Fibroblast of lung (primary cell): ENCODE measurements at places on chromosomes 7 and 10. TPM values are rescaled to one million over a fixed set of nuclear protein-coding genes. Genes with fewer than 3 reads are reported as not detected.

GRCh38 chr7:115449689-115450088 lies 527.8 kb downstream of the MDFIC start:
- no peak for DNase-seq

DNA sequence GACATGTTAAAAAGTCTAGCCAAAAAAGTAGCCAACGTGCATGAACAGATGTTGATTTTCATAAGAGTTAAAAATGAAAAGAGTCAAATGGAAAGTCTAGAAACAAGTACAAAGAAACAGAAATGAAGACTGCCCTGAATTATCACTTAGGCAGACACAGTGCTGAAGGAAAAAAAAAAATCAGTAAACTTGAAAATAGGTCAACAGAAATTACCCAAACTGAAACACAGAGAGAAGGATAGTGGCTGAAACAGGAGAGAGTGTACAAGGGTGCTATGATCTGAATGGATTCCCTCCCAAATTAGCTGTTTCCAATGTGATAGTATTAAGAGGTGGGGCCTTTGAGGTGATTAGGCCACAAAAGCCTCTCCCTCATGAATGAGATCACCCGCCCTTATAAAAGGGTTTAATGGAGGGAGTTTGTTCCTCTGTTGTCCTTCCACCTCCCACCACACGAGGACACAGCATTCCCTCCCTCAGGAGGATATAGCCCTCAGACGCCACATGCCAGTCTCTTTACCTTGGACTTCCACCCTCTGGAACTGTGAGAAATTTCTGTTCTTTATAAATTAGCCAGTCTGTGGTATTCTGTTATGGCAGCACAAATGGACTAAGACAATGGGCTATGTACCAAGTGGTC lies 249.7 kb downstream of the AHR start:
- DNase-seq, result no peak

- DNase-seq, result peak; percentile 5
Observed at GRCh38 chr7:48964074-48964473, 39.7 kb downstream of the CDC14C start.

DNA sequence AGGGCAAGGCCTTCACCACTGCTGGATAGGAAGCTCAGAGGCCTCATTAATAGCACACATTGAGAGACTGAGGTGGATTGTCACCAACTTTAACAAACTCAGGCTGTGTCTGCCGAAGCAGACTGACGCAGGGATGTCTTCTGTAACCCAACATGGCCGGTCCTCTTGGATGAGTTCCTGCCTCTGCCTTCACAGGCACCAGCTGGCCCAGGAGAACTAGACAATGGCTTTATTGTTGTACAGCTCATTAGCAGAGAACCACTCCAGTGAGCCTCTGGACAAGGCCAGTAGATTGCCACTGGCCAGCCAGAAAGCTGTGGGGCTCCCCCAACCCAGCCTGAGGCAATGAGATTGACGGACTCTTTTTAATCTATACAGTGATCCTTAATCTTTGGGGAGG lies 9.4 kb downstream of the NODAL start:
- DNase-seq, result no peak

GRCh38 chr7:82441669-82442478 lies 1.7 kb downstream of the CACNA2D1 start:
- peak; percentile 55 for DNase-seq

Gene PON1
- polyA plus RNA-seq, result not detected in 2 replicates

Gene LGI1
- polyA plus RNA-seq, result not detected in 2 replicates

Gene SLC26A5
- polyA plus RNA-seq, result not detected in 2 replicates

Gene INA
- polyA plus RNA-seq, result 3.5 and 8.2 TPM in 2 replicates
